KBM-7 (cell line): ENCODE measurements at places on chromosomes 11 and 22.

GRCh38 chr11:83191986-83192385, 1.5 kb upstream of the ANKRD42 start:
- DNase-seq: no peak

DNA sequence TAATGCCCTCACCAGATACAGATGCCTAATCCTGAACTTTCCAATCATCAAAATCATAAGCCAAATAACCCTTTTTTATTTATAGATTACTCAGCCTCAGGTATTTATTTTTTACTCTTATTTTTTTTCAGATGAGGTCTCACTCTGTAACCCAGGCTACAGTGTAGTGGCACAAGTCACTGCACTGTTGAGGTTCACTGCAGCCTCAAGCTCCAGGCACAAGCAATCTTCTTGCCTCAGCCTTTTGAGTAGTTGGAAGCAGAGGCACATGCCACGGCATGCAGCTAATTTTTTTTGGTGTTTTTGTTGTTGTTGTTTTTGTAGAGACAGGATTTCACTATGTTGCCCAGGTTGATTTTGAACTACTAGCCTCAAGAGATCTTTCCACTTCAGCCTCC, 49.5 kb downstream of the TTC28 start:
- DNase-seq: no peak

- DNase-seq: no peak
Measured at GRCh38 chr11:107619926-107620325, 29.0 kb downstream of the ELMOD1 start.

DNA sequence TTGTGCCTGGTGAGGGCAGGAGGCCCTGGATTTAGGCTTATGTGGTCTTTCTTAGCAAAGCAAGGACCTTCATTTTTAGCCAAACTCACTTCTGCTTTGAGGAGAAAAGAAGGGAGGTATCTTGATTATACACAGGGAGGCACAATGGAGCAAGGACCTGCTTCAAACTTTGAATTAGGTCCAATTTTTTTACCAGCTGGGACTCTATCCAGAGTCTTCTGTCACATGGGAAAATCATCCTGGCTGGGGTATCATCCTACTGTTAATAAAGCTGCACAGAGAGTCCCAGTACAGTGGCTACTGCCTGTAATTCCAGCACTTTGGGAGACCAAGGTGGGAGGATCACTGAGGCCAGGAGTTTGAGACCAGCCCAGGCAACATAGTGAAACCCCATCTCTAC, 87.8 kb downstream of the CWC15 start:
- no peak for DNase-seq

DNA sequence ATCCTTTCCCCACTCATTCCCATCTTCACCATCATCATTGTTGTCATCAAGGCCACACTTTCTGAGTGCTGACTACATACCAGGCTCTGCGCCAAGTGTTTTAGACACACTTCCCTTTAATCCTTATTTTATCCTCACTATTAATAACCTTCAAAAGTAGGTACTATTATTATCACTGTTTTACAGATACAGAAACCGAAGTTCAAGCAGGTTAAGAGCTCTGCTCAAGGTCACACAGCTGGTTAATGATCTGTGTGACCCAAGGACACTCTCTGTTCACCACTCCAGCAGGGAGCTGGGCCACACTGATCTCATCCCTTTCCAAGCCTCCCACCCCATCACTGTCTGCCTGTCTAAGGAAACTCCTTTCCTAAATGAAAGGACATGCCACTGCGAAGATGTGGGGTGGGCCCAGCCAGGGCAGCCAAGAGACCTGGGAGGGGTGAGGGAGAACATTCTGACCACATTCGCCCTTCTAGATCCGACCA, 17.2 kb upstream of the TSKU start:
- DNase-seq: no peak

GRCh38 chr11:124194293-124195188, 11.4 kb downstream of the OR10D3 start:
- no peak for DNase-seq

GRCh38 chr11:31060880-31061279, 308.7 kb downstream of the DCDC1 start:
- no peak for DNase-seq

- no peak for DNase-seq
Measured at GRCh38 chr11:124752471-124753102, 532 bp upstream of the VSIG2 start.

- DNase-seq: no peak
Measured at GRCh38 chr22:50581031-50581949, 1.4 kb downstream of the CHKB start.

DNA sequence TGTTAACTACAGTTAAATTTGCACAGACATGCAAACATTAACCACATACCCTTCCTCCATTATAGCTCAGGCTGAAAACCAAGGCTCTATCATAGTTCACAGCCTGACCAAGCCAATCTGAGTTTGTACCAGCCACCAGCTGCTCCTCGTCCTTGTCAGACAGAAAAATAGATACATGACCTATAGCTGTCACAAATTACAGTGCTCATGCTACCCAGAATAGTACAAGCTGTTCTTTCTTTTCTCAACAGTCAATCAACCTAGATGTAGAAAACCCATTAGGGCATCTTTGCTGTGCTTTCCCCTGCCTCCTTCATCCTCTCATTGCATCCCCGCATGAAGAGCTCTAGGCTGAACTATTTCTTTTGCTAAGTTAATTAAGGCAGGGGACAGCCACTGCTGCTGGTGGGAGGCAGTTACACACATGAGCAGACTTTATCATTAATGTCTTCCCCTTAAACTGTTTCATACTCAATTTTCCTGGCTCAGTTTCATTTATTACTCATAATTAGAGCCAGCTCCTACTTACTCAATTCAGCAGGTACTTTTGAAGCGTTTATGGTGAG, 148.3 kb downstream of the TRPC6 start:
- no peak for DNase-seq

DNA sequence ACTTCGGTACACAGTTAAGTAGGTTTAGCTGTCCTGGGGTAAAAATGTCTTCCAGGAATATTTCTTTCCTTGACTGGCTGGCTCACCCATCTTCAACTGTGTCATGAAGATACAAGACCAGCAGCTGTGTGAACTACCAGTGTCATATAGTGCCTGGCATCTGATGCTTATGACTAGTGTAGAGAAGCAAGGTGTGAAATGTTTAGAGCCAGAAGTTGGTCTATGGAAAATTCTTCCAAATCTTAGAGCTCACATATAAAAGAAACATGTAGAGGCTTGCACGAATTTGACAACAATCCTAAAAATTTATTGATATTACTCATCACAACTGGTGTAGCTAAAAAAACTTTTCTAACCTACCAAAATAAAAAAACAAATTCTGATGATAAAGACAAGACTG, 54.4 kb downstream of the ARL14EP start:
- DNase-seq: no peak

DNA sequence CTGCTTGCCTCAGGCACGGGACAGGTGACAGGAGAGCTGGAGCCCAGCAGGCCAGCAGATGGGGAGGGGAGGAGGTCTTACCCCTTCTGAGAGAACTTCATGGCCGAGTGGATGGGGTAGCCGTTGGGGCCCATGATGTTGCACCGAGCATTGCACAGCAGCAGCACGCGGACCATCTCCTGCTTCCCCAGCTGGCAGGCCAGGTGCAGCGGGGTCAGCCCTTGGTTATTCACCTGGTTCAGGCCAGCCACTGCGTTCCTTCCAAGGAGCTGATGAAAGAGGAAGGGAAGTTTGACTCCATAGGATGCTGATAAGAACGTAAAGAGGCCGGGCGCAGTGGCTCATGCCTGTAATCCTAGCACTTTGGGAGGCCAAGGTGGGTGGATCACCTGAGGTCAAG, 29.4 kb upstream of the BAIAP2L2 start:
- no peak for DNase-seq

GRCh38 chr11:66789097-66789890, 53.9 kb upstream of the RCE1 start:
- DNase-seq: no peak

DNA sequence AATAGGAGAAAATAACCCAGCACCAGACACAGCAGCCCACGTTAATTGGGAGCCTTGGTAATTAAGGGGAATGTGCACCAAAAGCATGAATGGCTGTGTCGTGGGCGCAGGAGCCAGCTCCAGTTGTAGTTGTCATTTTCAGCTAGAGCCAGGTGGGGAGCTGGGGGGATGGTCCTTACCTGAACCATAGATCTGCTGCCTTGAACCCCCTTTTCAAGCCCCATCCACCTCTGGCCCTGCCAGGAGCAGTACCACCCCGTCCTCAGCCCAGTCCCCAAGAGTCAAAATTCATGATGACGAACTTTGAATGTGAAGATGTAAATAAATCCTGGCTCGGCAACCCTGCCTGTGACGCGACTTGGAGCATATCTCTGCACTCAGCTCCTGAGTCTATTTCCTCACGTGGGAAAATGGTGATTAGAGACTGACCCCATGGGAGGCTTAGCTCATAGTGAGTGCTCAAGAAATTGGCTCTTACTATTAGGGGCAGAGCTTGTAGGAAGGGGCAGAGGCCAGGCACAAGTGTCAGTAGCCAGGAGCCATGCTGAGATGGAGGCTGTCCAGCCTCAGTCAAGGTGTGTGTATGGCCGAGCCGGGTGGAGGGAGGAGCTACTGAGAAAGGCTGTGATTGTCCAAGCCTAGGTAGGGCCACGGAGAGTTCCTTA, 794 bp upstream of the FXYD6 start:
- no peak for DNase-seq

DNA sequence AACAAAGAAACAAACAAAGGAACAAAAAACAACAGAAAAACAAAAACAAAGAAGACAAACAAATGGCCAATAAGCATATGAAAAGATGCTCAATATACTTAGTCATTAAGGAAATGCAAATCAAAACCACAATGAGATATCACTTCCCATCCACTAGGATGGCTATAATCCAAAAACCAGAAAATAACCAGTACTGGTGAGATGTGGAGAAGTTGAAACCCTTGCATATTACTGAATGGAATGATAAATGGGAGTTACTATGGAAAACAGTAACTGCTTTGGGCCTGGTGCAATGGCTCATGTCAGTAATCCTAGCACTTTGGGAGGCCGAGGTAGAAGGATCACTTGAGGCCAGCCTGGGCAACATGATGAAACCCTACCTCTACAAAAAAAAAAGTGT, 44.9 kb upstream of the RBFOX2 start:
- no peak for DNase-seq

DNA sequence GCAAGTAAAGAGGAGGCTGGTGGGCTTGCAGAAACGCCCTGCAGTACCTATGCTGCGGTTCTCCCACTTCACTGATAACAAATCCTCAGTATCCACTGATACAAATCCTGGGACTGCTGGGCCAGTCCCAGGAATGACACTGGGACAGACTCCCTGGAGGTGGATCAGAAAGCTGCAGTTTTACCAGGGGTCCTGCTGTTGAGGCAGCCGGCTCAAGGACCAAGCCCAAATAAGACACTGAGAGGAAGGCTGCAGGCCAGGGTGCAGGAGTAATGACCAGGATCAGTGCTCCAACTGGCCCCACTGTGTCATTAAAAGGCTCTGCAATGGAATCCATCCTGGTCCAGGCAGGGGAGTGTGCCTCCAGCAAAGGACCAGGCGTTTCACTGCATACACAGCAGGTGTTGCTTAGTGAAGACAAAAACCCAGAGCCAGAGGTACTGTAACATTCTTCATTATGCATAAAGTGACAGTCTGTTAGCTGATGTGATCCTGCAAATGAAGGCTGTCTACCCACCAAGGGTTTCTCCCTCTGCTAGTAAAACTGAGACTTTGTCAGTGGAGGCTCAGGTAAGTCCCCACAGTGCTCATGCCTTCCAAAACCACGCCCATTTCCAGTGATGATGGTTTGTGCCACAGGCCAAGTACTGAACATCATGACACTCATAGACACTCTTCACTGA, 1.4 kb upstream of the C22orf39 start:
- no peak for DNase-seq

GRCh38 chr11:102121329-102121728, 11.1 kb downstream of the YAP1 start:
- no peak for DNase-seq

- no peak for DNase-seq
Measured at GRCh38 chr11:94669023-94669422, 99.1 kb upstream of the AMOTL1 start.

GRCh38 chr11:59416613-59417012, 9.6 kb downstream of the OR5A2 start:
- no peak for DNase-seq

DNA sequence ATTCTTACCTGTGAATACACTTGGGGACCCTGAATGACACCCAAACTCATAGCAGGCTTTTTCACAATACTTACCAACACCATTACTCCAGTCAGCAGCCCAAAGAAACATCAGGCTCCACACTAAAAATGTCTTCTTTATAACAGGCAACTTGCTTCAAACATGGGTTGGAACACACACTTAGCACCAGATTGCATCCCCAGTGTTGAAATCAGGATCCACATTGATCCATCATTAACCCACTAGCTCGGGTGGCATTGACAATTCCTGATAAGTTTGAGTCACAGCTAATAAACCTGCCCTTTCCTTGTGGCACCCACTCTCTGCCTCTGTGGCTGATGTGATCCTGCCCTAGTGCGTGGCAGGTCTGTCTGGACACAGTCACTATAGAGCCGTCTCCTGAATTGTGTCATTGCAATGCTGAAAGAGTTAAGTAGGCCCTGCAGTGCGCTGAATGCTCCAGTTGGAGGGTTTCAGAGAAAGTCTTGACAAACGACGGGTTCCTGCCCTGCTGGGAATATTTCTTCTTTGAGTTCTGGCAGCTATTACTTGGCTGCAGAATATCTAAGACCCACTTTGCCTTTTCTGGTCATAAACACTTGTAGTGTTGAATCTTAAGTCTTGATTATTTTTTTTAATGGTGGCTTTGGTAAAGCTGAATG, 19.6 kb upstream of the C11orf96 start:
- DNase-seq: no peak

GRCh38 chr22:27443306-27443705, 358.2 kb downstream of the MN1 start:
- DNase-seq: no peak

DNA sequence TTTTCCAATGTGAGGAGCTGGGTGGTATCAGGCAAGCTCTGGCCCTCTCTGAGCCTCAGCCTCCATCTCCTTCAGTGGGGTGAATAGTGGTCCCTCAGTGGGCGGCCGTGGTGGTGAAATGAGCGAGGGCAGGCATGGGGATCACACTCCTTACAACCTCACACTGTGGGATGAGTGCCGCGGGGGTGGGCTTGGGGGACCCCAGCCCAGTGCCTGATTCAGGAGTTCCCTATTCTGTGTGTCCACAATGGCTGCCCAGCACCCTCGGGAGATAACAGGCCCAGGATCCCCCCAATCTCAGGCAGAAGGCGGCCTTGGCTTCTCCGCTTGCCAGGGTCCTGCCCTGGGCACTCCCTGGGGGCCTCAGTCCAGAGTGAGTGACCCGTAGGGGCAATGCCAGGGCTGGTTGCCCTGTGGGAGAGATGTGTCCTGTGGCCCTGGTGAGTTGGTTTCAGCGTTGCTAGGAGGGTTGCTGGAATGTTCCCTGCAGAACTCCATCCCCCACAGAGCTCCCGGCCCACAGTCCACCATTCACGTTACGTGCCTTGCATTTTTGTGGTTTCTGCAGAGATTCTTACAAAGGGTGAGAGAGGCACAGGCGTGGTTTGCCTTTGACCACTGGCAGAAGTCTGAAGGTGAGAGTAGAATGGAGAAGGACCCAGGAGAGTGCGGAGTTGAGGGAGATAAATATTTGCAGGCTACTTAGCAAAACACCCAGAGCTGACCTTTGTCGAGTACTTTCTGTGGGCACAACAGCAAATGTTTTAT, 2.9 kb downstream of the ALDH3B1 start:
- no peak for DNase-seq

GRCh38 chr11:73269459-73270015, 2.6 kb upstream of the P2RY6 start:
- no peak for DNase-seq
